ENCODE measurements at places on chromosomes 1 and 21. TPM values are rescaled to one million over a fixed set of nuclear protein-coding genes. Genes with fewer than 3 reads are reported as not detected.

The KRTAP12-2 gene
- total RNA-seq, result not detected

GRCh38 chr1:166490437-166490991 is 323.7 kb upstream of the FAM78B start:
- no peak for DNase-seq

- DNase-seq, result no peak
Measured at GRCh38 chr1:209057083-209057482, 526.4 kb upstream of the CAMK1G start.

DNA sequence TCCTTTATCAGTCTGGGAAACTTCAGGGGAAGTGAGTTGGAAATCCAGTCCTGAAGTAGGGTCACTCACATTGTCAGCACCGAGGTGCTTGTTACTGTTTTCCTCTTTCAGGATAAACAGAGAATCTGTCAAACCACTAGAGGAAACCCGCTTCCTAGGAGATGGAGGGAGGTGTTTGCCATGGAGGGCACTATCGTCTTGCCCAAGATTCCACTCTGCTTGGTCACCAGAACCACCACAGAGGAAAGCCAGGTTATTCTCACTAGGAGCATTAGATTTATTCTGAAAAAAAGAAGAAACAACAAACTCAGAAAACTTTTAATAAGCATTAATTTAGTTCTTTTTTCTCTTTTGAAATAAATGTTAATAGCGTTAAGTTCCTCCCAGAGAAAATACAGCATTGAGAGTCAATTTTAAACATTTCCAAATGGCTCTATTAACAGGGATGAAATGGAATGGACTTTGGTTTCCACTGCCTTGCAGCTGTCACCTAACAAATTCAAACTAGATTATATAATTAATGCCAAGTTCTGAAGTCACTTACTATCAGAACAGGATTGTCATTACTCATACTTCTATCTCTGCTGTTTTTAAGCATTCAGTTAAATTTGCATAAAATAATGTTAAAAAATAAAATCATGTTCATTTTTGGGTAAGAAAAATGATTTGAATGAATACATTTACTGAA is 242.8 kb downstream of the CRB1 start:
- no peak for DNase-seq

- no peak for DNase-seq
Measured at GRCh38 chr1:183632964-183633363, 2.6 kb downstream of the ARPC5 start.

GRCh38 chr1:26739329-26739914 is 43.6 kb downstream of the ARID1A start:
- no peak for DNase-seq

Measured in neural progenitor cell (in vitro differentiated cells).